NCI-H748 treated with DMSO at 0.1 percent for 48 hours (cell line): ENCODE measurements at places on chromosomes 7 and 10.

DNA sequence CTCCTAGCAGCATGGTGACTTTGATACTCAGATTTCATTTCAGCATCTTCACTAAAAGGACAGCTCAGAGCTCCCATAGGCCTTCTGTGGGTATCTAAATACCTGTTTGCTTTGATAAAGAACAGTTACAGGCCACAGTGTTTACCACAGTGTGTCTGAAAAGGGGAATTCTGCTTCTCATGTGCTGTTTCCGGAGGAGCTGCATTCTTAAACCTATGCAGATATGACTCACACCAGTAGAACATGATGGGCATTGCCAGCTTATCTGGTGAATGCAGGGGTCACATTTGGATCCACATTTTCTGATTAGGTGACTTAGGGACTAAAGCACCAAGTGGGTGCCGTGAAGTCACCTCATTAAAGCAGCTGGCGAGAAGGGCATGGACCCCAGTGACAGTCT lies 52.6 kb downstream of the TRRAP start:
- DNase-seq = no peak

- DNase-seq = no peak
Measured at GRCh38 chr7:39228946-39229345, 251.2 kb downstream of the POU6F2 start.

DNA sequence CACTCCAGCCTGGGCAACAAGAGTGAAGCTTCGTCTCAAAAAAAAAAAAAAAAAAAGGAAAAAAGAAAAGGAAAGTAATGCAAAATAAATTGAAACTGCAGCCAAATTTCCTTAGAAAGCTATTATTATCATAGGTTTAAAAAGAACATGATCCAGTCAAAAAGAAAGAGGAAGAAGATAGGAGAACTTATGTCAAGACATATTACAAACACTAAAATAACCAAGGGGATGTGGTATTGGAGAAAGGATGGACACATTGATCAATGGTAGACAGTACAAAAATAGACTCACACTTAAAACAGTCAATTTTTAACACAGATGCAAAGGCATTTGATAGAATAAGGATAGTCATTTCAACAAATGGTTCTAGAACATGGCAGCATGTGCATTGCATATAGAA lies 27.3 kb upstream of the PFKP start:
- no peak for DNase-seq

DNA sequence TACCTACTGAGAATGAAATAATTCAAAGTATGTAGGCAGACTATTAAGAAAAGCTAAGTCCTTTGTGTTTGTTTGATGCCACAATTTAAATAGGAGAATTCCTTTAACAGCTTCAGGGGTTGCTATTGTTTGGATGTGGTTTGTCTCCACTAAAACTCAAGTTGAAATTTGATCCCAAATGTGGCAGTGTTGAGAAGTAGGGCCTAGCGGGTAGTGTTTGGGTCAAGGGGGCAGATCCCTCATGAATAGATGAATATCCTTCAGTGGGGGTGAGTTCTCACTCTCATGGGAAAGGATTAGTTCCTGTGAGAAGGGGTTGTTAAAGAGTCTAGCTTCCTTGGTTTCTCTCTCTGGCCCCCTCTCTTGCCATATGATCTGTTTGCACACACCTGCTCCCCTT lies 97.0 kb downstream of the HGF start:
- peak; percentile 15 for DNase-seq

DNA sequence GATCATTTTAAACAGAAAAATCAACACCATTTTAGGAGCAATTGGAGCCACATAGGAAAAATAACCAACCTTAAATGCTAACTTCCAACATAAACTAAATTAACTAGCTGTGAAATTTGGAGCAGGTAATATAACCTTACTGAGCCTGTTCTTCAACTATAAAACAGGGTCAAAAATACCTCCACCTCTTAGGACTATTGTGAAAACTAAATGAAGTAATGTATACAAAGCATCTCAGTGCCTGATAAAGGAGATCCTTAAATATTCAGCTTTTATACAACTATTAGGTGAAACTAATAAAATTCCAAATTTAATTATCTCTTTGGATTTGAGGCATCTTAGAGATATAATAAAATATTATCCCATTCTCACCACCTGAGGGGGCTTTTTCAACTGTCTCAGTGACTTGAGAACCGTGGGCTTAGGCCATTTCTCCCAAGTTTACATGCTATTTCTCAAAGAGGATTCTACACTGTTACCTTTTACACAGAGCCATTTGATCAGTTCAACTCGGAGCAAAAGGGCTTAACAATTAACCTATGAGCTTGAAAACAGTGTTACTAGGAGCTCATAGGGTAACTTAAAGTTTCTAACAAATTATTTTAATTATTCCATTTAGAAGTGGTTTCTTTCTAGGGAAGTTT lies 165.0 kb upstream of the ASAH2 start:
- no peak for DNase-seq

DNA sequence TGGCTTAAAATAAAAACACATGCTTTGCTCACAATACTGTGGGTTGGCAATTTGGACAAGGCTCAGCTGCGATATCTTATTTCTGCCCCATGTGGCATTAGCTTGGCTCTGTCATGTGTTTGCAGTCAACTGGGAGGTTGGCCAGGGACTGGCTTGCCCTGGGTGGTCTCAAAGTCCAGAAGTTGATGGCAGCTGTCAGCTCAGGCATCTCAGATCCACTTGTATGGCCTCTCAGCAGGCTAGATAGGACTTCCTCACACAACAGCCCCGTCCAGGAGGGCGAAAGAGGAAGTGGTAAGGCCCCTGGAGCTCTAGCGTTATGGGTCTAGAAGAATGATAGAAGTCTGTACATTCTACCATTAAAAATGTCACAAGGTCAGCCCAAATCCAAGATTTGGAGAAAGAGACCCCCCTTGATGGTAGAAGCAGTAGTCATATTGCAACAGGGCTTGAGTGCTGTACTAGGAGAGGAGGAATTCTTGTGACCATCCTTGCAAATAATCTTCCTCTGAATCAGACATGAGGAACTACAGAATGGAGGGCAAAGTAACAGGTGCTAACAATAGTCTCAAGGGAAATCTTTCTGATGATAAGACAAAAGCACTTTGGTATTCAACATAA lies 166.2 kb downstream of the FAM107B start:
- DNase-seq = no peak

DNA sequence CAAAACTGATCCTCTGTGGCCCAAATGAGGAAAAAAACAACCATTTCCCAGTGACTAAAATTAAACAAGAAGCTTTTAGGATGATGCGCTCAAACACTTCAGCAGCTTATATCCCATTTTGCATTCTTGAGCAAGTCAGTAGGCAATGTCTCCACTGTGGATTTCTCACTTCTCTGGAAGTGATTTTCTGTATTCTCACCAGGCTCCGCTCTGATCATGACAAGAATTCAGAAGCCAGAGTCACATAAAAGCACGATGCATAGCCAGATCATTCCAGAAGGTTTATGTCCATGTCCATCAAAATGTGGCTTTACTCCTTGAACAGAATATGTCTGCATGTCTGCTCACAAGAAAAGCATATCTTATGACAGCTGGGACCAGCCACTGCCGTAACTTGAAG lies 481.4 kb downstream of the ADRA2A start:
- DNase-seq = no peak
